ENCODE measurements at places on chromosomes 5 and 9.

DNA sequence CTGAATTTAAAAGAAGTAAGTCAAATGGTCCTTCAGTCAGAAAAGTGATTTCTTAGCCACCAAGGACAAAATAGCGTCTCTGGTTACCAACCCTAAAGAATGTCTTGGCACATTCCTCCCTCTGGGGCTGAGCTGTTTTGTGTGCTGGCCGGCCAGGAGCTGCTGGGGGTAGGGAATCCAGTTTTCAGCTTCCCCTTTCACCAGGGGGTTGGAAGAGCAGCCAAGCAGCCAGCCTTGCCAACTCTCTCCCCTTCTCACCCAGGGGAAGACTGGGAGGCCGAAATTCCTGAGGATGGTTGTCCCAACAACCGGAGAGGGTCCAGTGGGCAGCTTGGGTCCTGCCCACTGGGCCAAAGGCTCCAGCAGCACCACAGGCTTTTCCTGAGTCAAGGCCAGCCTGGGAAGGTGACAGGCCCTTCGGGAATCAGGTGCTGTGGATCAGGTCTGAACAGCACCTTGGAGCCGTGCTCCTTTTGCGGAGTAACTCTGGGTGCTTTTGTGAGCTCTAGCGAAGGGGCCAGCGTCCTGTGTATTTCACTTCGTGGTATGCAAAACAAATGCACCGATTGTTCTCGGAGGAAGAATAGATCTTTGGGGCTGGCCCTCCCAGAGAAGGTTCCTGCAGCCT lies 4.2 kb downstream of the WWC1 start:
- no peak for DNase-seq

DNA sequence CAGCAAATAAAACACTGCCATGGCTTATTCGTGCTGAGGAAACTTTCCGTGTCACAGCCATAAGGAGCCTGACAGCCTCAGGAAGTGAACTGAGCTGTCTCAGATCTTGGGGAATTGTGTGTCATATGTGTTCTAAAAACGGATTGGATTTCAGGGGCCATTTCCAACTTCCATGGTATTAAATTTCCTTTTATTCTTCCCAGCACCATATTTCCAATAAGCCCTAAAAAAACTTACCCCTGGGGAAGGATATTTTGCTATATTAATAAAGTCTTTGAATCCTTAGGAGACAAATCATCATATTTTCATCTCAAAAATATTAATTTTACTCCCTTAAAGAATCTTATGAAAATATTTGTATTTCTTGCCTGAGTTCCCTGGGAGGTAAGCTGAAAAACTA lies 93.9 kb downstream of the LHFPL2 start:
- no peak for DNase-seq

DNA sequence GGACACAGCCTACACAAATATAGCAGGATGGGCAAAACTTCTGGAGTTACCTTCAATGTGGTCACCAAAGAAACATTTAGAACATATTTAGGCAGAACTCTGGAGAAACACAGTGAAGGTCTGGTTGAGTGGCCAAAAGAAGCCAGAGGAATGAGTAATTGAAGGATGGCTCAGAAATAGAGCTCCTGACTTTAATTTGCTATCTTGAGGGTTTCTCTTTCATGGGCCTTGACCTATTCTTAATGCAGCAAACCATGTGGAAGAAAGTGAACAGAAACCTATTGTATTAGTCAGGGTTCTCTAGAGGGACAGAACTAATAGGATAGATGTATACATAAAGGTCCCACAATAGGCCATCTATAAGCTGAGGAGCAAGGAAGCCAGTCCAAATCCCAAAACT lies 650.5 kb downstream of the ACTL7B start:
- DNase-seq: no peak

DNA sequence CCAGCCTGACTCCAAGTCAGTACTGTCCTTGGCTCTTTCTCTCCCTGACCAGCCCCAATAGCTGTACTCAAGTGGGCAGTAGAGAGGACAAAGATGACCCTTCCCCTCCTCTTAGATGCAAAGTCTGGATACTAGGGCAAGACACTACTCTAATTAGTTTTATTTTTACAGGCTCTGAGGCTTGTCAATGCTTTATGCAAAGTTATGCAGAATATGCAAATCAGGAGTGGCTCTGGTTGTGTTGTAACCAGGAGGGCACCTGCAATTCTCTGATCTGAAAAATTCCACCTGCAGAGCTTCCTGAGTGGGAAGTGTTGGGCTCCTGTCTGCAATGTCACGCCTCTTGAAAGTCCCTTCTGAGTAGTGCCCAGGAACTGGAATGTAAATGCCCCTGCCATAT lies 201.5 kb downstream of the RGS3 start:
- no peak for DNase-seq

DNA sequence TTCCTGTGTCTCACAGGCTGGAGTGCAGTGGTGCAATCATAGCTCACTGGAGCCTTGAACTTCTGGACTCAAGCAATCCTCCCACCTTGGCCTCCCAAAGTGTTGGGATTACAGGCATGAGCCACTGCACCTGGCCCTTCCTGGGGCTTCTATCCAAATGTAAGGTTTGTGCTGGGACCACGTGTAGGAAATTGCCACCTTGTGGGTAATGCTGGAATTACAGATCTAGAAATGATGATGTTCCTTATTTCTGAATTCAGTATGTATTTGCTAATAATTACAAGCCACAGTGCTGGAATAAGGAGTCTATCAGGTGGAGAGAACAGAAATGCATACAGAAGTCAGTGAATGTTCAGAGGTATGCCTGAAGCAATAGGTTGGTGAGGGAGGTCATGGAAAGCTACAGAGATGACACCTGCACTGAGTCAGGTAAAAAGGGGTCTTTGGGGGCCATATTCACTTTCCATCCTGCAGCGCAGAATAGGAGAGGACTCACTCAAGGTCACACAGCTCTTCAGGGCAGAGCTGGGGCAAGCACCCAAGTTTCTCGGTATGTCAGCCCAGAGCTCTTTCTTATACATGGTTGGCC lies 8.8 kb upstream of the IGFBPL1 start:
- no peak for DNase-seq

- DNase-seq: no peak
Observed at GRCh38 chr9:122837266-122837850, 9.0 kb upstream of the PDCL start.

DNA sequence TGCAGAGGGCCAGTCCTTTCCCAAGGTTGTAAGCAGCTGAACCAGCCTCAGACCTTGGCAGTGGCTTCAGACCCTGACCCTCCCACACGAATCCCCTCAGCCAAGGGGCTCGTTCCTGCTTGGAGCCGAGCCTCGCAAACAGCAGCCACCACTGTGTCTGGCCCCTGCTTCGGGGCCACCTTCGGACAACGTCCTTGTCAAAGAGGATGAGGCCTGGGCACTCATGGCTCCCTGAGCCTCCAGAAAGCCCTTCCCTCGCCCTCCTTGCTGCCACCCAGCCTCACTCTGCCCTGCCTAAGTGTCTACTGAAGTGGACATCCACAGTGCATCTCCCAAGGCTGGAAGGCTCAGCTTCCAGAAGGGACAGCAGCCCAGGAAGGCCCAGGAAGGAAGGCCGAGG lies 161.7 kb downstream of the OLFM1 start:
- no peak for DNase-seq

GRCh38 chr5:81773574-81773973 lies 22.7 kb upstream of the SSBP2 start:
- no peak for DNase-seq

DNA sequence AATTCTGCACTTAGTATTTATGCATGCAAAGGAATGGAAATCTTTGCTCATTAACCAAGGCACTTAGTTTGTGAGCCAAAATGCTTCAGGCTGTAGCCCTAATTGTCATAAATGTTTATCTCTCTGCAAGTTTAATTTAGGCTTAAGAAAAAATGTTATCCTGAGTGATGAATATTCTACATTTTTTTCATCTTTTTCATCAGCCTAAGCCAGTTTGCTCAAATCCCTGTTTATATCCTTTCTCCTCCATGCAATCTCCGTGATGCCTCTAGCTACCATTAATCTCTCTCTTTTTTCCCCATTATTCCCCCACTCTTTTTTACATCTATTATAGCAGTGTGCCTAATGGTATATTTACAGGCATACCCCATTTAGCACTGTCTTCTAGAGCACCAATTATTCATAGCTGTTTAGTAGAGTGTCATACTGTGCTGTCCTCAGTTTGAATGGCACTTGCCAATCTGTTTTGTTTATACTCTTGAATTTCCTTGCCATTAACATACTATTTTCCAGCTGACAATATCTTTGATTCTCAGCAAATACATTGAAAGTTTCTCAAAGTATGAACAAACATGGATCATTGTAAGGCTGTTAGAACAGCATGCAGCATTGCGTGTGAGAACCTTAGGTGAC lies 1457.0 kb downstream of the MAT2B start:
- no peak for DNase-seq

- no peak for DNase-seq
Observed at GRCh38 chr5:139893873-139894272, 98.3 kb downstream of the PSD2 start.

All from stimulated activated CD4-positive, alpha-beta T cell treated with anti-CD3 and anti-CD28 coated beads, Interleukin-1b, Interleukin-23, amount 100 ng/mL, for 4 hours (primary cell).